ENCODE measurements at places on chromosomes 7 and 10.

DNA sequence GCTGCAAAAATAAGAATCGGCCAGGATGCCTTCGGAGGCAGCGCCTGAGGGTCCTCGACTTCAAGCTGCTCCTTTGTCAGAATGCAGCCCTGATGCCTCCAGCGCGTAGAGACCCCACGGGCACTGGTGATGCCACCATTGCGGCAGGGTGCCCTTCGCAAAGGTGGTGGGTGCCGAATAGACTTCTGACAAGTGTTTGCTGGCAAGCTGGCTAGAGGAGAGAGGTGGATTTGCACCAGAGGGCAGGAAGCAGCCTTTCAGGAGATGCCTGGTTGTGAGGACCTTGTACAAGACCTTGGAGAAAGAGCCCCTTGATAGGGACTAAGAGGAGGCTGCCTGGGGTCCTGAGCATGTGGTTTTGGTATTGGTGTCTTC lies 103.2 kb upstream of the PPIF start:
- DNase-seq: no peak

- DNase-seq: no peak
Observed at GRCh38 chr7:64504581-64505120, 58.2 kb downstream of the ZNF680 start.

GRCh38 chr10:112880633-112881530 lies 69.2 kb upstream of the TCF7L2 start:
- no peak for DNase-seq

- no peak for DNase-seq
Observed at GRCh38 chr10:853017-853416, 78.5 kb downstream of the LARP4B start.

- no peak for DNase-seq
Observed at GRCh38 chr7:11345621-11346020, 371.9 kb downstream of the PHF14 start.

- DNase-seq: no peak
Observed at GRCh38 chr7:107370816-107371215, 99.0 kb upstream of the GPR22 start.

DNA sequence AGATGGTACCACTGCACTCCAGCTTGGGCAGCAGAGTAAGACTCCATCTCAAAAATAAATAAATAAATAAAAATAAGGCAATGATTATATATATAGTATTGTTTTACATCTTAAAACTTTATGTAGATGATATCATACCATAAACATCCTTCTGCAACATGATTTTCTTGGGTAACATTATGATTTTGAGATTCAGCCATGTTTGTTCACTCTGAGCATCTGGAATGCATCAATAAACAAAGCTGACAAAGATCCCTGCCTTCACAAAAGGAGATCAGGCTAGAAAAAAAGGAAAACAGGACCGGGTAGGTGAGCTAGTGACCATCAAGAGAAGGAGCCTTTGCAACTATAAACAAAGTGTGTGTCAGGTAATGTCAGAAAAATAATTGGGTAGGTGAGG lies 31.9 kb upstream of the KAT6B start:
- no peak for DNase-seq

- no peak for DNase-seq
Observed at GRCh38 chr7:81573128-81573527, 196.7 kb downstream of the HGF start.

- peak; percentile 64 for DNase-seq
Observed at GRCh38 chr10:93115661-93116383, 42.1 kb downstream of the CYP26A1 start.

GRCh38 chr10:11245510-11245909 lies 227.8 kb downstream of the CELF2 start:
- DNase-seq: no peak

- no peak for DNase-seq
Observed at GRCh38 chr7:6520163-6520981, 30.9 kb downstream of the GRID2IP start.

GRCh38 chr7:40595832-40596231 lies 461.0 kb downstream of the SUGCT start:
- DNase-seq: no peak

- no peak for DNase-seq
Observed at GRCh38 chr7:135335628-135336139, 102.0 kb downstream of the STRA8 start.

GRCh38 chr7:1210979-1211608 lies 21.6 kb upstream of the UNCX start:
- DNase-seq: no peak

GRCh38 chr7:50728184-50728583 lies 54.5 kb downstream of the GRB10 start:
- DNase-seq: no peak

- DNase-seq: no peak
Observed at GRCh38 chr10:114540236-114540635, 117.8 kb downstream of the ABLIM1 start.

GRCh38 chr7:116863936-116864500 lies 1.6 kb downstream of the CAPZA2 start:
- no peak for DNase-seq

DNA sequence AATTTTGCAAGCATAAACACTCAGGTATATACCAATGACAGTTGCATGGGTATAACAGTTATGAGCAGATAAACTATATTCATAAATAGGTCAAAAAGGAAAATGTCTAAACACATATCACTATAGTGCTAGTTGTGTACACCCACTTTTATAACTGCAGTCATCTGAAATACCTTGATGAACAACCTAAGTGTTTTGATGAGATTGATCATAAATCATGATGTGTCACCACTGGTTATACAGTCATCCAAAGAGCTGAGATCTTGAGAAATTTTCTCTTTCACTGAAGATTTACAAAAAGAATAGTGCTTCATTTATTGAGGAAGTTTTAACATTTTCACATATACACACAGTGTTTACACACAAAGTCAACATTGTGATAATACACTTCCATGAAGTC lies 78.6 kb upstream of the SLC25A13 start:
- DNase-seq: no peak

DNA sequence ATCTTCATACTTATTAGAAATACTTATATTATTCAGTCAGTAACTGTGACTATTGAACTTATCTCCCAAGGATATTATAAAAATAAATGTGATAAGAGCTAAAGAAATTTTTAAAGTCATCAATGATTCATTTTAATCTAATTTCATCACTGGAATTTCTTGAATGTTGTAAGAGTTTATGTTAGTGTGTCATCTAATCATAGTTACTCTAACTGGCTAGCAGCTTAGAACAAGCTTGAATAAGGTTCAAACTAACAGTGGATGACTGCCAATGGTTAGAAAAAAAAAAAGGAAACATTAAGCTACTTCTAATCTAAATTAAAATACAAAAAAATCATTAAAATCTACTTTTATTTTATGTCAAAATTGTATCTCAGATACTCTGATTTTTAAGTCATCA lies 1066.3 kb downstream of the CNTNAP2 start:
- DNase-seq: no peak

DNA sequence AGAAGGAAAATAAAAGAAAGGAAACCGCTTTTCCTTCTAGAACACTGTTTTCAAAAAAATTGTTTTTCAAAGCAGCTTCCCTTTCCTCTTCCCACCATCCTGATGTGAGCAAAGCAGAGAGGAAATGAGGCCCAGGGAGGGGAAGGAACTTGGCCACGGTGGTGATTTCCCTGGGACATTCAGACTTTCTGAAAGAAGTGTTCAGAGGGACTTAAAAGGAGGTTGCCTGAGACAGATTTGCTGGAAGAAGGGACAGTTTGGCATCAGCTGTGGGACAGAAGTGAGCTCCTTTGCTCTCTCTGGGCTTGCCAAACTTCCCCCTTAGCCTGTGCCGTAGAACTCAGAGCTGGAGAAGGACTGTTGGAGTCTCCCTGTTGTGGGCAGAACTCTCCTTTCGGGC lies 30.3 kb downstream of the ADCYAP1R1 start:
- no peak for DNase-seq

GRCh38 chr7:126696256-126697038 lies 556.3 kb downstream of the GRM8 start:
- no peak for DNase-seq

- no peak for DNase-seq
Observed at GRCh38 chr7:114502454-114503254, 88.0 kb downstream of the FOXP2 start.

GRCh38 chr10:71818674-71819260 lies 32.3 kb downstream of the PSAP start:
- DNase-seq: no peak

DNA sequence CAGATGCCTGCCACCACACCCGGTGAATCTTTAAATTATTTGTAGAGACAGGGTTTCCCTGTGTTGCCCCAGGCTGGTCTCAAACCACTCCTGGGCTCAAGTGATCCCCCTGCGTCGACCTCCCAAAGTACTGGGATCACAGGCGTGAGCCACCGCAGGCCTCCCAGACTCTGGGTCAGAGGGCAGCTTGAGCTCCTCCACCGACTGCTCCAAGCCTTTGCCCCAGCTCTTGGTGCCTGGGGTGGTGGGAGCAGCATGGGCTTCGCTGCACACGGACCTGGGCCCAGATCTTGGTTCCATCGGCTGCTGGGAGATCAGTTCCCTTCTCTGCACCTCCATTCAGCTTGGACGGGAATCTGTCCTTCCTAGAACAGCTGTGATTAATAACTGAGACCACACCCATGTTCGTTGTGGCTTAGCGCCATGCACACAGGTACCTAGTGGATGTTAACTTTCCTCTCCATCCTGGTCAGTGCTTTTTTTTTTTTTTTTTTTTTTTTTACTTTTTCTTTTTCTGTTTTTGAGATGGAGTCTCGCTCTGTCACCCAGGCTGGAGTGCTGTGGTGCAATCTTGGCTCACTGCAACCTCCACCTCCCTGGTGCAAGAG lies 125.3 kb downstream of the CUX1 start:
- DNase-seq: no peak

- no peak for DNase-seq
Observed at GRCh38 chr7:115368998-115369397, 447.1 kb downstream of the MDFIC start.

DNA sequence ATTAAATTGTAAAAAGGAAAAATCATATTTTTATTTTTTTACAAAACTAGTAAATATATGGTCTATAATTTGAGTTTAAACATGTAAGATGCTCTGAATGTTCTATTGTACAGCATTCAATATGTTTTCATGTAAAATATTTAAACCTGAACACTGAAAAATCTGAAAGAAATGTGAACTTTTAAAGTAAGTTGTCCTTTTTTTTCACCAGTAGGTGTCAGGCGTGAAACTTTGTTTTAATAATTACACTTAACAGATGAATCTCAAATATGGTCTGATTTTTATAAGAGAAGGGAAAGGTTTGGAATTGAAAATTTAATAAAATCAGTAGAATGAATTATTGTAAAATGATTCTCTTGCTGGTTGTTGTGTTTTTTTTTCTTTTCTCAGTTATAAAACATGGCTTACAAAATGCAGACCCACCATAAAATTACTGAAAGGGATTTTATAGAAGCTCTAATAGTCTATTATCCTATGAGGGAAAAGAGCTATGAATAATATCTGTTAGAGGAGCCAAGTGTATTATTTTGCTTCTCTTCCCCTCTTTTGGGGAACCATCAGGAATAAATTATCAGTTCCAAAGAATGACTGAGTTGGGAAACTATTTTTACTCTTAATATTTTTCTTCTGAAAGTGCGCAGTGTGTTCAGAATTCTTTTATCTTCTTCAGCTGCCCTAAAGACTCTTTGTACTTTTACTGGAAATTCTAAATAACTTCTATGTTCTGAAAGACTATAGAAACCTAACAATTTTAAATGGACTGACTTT lies 217.7 kb upstream of the FZD1 start:
- no peak for DNase-seq

GRCh38 chr7:47485640-47486435 lies 96.1 kb downstream of the TNS3 start:
- no peak for DNase-seq

DNA sequence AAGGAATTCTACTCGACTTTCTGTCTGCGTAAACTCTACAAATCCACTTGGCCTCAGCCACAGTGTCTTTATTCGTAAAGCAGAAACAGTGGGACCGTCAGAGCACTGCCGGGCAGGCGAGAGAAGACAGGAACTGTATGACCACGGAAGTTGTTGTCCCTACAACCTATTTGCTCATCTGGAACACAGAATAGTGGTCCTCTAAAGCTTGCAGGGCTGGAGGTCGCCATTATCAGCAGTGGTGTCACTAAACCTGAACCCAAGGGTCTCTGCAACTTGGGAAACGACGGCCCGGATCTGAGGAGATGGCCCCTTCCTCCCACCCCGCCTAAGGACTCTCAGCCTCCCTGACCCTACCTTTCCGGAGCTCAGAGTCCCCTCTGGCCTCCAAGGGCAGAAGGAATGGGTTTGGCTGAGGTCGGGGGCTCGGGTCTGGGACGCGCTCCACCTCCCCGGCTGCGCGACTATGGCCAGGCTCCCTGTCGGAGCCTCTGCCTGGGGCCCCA lies 442 bp downstream of the STYXL1 start:
- no peak for DNase-seq

GRCh38 chr7:23472956-23473843 lies 2.9 kb upstream of the IGF2BP3 start:
- DNase-seq: no peak

- no peak for DNase-seq
Observed at GRCh38 chr10:48651839-48652238, 32.8 kb upstream of the WDFY4 start.

GRCh38 chr10:22849077-22849805 lies 78.6 kb upstream of the ARMC3 start:
- DNase-seq: no peak

DNA sequence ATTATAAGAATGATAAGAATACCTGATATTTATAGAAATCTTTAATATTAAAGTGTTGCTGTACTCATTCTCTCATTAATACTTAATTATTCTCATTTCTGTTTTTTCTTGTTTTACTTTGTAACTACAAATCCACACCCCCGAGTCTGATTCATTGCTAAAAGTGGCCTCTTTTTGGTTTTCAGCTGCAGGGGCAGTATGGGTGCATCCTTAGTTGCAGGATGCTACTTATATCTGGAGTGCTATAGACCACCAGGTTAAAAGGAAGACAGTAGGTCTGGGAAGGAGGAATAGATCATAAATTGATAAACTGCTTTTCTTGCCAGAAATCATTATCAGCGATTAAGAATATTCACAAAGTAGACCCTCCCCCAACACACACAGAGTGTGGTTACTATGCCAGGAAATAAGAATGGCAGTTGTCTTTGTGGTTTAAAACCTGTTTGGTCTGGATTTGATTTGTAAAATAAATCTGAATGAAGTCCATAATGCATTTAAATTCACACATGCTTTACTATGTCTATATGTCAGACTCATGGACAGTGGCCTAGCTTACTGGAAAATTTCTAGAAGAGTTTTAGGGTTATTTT lies 96.5 kb downstream of the NRF1 start:
- DNase-seq: no peak

- no peak for DNase-seq
Observed at GRCh38 chr7:102456327-102456726, 8.3 kb downstream of the ALKBH4 start.

DNA sequence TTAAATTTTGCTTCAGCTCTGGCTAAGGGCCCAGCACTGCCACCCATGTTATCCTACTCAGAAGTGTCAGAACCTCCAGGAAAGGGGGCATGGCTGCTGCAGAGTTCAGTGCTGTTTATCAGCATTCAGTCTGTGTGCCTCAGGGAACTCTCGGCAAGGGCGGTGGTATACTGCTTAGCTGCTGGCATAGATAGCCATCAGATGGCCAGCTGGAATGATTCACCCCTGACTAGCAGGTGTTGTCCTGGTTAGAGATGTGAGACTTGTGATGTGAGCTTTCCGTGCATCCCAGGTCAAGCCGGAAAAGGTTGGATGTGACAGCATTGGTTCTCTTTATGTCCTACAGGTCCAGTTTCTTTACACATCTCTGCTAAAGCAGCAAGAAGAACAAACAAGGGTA lies 22.1 kb downstream of the CEP55 start:
- no peak for DNase-seq

Data from activated T-cell treated with anti-CD3 and anti-CD28 coated beads for 4 hours (primary cell).